Hepatic stellate cell (primary cell): ENCODE measurements at places on chromosomes 1 and 21.
A peak's percentile ranks its signal among the peaks of the same experiment; 100 is the strongest.

- peak; percentile 69 for DNase-seq
Observed at GRCh38 chr1:61337981-61338848, 255.9 kb downstream of the NFIA start.

GRCh38 chr1:31781138-31781755 is 17.1 kb upstream of the ADGRB2 start:
- DNase-seq, result no peak

DNA sequence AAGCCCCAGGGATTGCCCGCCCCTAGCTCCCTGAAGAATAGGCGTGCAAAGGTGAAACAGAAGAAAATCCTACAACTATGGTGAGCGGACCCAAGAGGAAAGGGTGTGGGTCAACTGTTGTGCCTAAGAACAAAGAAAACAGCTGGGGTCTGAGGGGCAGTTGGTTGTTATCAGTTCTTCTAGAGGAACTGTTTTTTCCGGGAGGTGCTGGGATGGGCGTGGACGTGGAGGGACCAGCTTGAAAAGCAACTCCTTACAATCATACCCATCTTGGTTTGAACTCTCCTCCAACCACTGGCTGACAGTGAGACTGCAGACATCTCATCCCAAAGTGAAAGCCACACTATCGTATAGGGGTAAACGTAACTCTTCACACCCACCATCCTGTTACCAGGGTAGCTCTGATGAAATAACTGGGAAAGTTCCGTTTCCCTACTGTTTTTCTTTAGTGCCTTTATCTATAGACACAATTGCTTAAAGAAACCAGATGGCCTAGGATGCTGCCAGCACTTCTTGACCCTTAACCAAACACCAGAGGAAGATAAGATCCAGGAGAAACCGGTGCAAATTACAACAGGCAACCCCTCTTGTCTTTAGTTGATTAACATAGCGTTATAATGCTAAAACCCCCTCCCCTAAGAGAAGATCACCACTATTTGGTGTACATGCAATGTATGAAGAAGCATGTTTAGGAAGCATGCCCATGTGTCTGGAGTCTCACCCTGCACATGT is 25.6 kb upstream of the FAM89A start:
- DNase-seq, result no peak

DNA sequence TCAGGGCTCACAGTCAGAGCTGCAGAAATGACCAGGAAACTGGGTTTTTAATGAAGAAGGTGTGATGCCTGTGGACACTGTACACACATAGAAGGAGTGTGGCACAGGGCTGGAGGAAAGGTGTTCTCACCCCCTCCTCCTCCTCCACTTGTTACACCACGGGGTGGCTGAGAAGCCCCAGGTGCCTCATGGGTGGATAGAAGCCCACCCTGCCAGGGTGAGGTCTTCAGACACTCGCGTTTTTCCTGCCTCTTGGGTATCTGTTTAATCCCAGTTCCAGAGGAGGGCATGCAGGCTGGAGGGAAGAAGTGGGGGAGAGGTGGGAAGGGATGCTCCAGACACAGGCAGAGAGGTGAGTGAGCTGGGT is 9.7 kb upstream of the LAD1 start:
- DNase-seq, result no peak

DNA sequence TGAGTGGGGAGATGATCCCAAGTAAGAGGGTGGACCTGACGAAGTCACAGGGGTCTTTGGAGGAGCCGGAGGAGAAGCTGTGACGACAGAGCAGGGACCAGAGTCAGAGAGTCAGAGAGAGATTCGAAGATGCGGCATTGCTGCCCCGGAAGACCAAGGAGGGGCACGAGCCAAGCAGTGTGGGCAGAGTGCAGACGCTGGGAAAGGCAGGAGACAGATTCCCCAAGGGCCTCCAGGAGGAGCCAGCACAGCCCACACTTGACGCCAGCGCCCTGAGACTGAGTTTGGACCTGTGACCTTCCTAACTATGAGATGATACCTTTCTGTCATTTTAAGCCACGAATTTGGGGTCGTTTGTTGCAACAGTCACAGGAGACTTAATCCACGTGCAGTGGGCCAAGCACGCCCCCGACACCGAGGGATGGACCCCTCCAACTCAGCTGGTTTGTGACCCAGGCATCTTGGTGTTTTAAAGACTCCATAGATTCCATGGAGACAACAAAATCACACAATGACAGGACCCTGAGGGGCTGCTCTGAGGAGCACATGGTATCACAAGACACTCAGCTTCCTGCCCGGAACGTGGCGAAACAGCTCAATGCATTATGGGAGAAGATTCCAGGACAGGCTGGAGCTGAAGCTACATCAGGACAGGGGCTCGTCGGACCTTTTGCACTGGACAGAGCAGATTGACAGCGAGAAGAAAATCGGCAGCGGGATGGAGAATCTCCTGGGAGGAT is 11.0 kb upstream of the TFF1 start:
- no peak for DNase-seq

DNA sequence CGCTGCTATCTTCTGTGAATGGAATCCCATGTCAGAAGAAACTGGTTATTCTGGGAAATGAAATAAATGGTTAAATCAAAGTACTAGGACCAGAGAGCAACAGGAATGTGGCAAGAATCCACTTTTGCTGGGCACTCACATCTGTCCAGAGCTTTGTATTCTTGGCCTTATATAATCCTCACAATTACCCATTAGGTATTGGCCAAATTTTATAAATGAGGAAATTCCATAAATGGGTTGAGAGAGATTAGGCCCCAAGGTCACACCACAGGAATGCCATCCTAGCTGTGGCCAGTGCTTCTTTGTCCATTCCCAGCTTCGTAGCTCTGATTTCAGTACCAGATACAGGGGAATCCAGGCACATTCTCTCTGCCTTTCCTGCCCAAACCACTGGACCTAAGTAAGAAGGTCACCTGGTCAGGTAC is 76.1 kb upstream of the HOOK1 start:
- DNase-seq, result peak; percentile 61

GRCh38 chr1:71986160-71986559 is 296.2 kb downstream of the NEGR1 start:
- DNase-seq, result no peak

DNA sequence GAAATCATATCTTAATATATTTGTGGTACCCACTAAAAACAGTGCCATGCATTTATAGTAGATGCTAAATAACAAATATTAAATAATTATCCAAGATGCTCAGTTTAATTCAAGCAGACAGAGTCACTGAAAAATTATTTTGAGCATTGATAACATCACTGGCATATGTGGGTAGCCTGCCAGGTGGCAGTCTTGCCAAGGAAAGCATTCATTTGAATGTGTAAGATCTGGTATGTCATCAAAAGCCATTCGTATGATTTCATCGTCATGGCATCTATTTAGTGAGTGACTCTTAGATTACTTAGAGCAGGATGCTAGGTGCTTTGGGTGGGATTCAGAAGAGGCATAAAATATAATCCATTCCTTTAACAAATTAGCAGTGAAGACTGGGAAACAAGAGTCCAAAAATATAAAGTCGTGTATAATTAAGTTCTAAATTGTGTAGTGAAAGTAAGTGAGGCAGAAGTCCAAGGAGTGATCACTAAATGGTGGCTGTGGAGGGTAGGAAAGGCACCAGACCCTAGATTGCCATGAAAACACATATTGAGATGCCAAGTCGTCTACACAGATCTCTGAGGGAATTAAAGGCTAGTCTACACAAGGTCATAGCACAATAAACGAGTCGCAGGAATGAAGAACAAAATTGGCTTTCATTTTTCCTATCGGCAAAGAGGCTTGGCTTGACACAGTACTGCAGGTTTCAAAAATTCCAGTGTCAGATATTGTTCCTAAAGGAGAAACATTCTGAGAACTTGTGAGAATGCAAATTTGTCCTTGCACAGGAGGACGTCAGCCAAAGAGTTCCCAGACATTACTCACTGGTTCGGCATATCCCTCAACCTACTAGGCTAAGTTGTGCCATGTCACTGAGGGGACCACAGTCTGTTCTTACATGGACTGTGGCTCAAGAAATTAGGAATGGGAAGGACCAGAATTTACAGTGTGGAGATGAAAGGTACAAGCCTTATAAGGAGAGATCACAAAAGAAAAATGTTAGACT is 130.8 kb downstream of the LYPLAL1 start:
- peak; percentile 14 for DNase-seq

GRCh38 chr1:2431103-2431502 is 18.7 kb upstream of the PEX10 start:
- no peak for DNase-seq

DNA sequence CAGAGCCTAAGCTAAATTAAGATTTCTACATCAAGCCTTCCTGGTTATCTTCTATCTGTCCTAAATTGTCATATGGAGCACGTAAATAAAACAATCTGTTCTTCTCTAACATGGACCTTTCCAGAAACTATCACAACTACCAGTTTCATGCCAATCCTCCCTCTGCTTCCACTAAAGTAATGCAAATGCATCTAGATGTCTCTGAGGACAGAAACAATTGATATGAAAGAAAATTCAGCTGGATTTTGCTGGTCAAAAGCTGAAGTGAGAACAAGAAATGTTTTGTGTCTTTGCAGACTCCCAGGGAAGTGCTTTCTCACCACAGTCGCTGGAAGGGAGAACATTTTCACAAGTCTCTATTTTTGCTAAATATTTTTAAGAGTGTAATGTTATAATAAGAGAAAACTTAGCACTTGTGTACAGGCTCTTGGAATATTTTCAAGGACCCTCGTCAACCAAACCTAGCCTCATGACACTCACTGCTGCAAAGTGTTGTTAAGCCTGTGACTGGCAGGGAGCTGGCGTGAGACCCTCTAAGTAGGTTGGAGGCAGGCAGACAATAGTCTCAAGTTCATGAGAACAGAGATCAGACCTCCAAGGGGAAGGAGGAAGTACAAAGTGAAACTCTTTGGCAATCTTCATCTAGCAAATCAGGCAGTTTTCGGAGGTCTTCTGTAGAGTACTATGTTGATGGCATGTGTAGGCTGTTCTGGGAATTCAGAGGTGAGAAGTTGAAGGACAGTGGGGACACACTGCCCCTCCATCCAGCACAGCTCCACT is 38.8 kb downstream of the DNASE2B start:
- no peak for DNase-seq

- no peak for DNase-seq
Observed at GRCh38 chr1:174957829-174958228, 41.9 kb upstream of the CACYBP start.

GRCh38 chr1:21206117-21206516 is 29.4 kb upstream of the EIF4G3 start:
- DNase-seq, result no peak

DNA sequence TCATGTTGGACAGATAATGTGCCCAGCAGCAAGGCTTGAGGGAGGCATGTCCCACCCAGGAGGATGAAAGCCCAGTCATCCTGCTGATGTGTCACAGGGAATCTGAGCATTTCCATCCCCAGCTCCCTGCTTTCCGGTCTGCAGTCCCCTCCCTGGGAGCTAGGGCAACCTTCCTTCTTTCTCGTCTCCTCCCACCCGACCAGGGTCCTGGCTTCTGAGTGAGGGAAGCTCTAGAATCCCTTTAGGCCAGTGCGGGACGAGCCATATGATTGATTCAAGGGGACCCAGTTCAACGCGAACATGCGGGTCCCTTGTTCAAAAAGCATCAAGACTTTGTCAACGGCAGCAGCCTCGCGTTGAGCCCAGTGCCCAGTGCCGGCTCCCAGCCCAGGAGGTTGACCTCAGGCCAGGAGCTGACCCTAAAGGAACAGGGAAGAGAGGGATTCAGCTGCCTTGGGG is 96.7 kb upstream of the TMPRSS2 start:
- DNase-seq, result peak; percentile 32

DNA sequence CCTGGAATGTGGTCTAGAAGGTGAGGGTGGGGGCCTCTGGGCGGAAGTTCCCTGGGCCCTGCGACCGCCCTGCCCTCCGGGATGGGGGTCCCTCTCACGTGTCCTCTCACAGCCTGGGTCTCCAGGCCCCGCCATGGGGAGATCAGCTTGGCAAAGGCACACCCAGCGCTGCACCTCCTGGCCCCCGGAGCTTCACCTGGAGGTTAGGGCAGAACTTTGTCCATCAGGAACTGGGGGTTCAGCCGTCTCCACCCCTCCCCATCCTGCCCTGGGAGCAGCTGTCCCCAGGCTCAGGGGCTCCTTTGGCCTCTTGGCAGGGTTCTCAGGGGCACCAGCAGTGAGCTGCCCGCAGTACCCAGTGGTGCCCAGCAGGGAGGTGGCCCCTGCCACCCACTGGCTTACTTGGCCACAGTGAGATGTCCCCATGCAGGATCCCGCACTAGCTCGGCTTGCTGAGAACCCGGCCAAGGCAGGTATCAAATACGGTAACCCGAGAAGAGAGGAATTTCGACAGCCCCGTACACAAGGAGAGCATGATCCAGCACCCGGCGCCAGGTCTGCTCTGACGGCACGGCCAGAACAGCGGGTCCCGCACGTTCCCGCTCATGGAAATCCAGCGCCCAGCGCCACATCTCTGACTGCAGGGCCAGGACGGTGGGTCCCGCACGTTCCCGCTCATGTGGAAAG is 36.7 kb downstream of the RRP1 start:
- no peak for DNase-seq

GRCh38 chr1:17933971-17934370 is 173.6 kb upstream of the IGSF21 start:
- DNase-seq, result no peak

GRCh38 chr1:155392898-155393411 is 72.3 kb downstream of the RUSC1 start:
- no peak for DNase-seq

GRCh38 chr1:184075055-184076029 is 23.8 kb downstream of the TSEN15 start:
- DNase-seq, result peak; percentile 12
